Stimulated activated CD8-positive, alpha-beta memory T cell treated with anti-CD3 and anti-CD28 coated beads, Interleukin-7, amount 100 ng/mL, for 24 hours (primary cell): ENCODE measurements at places on chromosomes 1 and 21.

DNA sequence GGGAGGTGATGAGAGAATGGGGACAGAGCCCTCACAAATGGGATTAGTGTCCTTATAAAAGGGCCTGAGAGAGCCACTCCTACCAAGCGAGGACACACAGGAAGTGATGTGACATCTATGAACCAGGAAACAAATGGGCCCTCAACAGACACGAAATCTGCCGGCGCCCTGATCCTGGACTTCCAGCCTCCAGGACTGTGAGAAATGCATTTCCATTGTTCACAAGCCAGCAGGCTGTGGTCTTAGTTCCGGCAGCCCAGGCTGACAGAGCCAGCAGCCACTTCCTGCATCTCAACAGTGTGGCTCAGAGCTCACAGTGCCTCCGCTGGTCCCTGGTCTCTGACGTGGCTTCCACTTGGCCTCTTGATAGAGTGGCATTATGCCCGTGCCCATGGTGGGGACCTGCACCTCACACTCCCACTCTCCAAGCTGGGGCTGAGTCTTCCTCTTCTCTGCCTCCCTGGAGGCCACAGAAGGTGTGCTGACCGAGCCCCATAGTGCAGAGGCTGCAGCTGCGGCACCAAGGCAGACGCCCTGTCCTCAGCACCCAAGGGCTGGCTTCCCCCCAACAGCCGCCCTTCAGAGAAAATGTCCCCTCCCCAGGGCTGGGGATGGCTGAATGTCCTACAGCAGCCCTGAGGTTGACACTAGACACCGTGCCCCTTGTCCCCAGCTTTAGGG, 44.9 kb downstream of the ACOT7 start:
- DNase-seq: no peak

DNA sequence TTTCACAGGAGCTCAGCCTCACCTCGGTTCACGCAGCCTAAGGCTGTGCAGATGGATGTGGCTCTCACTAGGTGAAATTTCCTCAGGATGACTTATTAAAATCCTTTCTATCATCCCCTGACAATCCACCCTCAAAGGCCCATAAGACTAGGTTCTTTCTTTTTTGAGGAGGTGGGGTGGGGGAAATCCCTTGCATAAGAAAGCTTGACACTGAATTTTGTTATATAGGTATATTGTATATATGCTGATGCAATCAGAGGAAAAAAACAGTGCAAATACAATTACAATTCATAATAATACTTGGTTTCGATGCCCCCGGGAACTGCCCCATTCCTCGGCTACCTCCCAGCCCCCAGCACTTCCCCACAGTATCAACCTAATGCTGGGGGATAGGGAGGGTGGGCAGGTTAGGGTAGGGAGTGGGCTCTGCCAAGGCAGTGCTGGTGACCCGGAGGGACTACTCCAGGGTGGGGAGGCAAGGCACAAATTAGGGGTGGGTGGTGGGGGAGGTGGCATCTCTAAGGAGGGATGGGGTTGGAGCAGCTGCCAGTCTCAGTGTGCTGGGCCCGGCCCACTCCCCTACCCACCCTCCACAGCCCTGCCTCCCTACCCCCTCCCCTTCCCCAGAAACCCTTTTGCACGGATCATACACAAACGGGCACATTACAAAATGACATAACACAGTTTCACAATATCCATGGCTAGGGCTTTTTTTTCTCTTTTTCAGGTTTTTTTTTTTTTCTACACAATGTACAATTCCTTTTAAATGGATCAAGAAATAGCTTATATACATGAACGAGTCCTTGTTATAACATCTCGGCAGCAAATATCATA, 30.9 kb downstream of the SLC27A3 start:
- no peak for DNase-seq

DNA sequence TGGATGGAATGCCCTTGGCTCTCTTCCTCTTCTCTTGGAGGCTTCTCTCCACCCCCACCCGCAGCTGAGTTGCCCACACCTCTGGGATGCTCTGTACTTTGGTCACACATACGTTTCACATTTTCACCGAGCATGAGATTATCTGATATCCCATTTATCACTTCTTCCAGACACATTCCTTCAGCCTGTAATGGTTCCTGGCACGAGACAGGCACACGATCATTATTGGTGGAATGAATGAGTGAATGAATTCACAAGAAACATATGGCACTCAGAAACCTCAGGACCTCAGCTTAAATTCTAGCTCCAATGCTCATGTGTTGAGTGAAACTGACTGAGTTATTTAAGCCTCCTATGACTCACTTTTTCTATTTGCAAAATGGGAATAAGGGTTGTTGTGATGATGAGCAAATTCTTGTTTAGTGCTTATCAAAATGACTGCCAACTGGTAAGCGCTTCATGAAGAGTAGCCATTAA, 242.7 kb upstream of the JUN start:
- no peak for DNase-seq

DNA sequence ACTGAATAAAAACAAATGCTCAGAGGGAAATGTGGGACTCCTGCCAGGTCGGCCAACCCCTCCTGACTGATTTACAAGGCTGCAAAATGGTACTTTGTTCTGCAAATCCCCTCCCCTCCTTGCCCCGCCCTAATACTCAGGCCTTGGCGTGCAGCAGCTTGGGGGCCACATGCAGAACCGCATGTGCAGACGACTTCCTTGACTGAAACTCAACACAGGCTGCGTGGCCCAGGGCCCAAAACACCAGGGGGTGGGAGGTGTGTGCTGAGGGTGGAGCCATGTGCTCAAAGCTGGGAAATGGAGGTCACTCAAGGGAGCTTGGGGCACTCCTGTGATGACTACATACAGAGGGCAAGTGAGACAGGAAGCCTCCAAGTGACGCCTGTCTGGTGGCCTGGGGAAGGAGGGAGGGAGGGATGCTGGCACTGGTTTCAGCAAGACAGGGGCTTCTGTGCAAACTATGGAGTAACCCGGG, 87.2 kb downstream of the MRPL37 start:
- DNase-seq: peak; percentile 25

DNA sequence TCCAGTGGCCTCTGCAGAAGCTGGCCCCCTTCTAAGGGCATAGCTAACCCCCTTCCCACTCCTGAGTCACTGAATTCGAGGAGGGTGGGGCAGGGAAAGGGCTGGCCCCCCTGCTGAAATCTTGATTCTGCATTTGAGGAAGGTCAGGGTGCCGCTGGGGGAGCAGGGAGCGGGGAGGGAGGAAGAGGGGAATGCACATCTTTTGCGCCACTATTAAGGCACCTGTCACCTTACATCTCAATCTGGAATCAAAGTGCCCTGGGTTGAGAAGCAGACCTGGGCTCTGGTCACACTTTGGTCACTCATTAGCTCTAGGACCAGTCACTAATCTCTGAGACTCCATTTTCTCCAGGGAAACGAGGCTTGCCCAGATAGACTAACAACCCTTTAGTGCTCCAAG, 62.0 kb downstream of the TOR1AIP2 start:
- DNase-seq: no peak

GRCh38 chr1:218743861-218744505, 398.8 kb downstream of the TGFB2 start:
- no peak for DNase-seq

DNA sequence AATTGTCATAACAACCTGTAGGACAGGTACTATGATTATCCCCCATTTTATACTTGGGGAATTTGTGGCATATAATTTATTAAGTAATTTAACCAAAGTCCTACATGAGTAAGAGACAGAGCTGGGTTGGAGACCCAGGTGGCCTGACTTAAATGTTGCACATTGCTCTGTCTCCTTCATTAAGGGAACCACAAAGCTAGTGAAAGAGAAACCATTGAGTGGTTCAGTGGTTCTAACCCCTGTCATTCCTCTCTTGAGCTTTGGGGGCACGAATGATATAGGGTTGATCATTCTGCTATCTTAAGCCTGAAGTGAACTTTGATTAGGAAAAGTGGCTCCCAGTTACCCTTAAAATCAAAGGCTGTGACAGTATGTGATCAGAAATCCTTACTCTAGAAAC, 5.3 kb upstream of the MAP3K7CL start:
- no peak for DNase-seq

- no peak for DNase-seq
Measured at GRCh38 chr1:33032126-33032869, 4.4 kb downstream of the AK2 start.

DNA sequence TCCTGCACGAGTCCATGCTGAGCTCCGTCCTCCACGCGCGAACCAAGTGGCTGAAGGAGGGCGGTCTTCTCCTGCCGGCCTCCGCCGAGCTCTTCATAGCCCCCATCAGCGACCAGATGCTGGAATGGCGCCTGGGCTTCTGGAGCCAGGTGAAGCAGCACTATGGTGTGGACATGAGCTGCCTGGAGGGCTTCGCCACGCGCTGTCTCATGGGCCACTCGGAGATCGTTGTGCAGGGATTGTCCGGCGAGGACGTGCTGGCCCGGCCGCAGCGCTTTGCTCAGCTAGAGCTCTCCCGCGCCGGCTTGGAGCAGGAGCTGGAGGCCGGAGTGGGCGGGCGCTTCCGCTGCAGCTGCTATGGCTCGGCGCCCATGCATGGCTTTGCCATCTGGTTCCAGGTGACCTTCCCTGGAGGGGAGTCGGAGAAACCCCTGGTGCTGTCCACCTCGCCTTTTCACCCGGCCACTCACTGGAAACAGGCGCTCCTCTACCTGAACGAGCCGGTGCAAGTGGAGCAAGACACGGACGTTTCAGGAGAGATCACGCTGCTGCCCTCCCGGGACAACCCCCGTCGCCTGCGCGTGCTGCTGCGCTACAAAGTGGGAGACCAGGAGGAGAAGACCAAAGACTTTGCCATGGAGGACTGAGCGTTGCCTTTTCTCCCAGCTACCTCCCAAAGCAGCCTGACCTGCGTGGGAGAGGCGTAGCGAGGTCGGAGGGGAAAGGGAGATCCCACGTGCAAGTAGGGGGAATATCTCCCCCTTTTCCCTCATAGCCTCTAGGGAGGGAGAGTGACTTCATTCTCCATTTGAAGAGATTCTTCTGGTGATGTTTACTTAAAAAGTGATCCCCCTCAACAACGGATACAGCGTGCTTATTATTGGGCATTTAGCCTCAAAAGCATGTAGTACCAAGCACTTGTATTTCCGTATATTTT, 991 bp downstream of the PRMT6 start:
- DNase-seq: no peak

DNA sequence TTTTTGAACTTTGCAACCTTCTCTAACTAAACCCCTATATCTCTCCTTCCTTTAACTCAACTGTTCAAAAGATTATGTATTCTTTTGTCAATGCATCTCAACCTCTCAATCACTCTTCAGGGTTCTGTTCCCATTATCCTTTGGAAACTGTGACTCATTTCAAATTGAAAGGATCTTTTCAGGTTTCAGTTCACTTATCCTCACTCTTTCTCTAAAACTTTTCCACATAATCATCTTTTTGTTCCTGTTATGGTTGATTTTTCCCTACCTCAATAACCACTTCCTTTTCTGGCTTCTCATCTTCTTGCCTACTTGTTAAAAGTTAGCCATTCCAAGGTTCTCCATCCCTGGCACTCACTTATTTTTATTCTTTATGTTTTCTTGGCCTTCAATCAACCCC, 56.2 kb upstream of the NUF2 start:
- DNase-seq: no peak

- DNase-seq: no peak
Measured at GRCh38 chr1:17851056-17851455, 95.9 kb downstream of the ACTL8 start.

DNA sequence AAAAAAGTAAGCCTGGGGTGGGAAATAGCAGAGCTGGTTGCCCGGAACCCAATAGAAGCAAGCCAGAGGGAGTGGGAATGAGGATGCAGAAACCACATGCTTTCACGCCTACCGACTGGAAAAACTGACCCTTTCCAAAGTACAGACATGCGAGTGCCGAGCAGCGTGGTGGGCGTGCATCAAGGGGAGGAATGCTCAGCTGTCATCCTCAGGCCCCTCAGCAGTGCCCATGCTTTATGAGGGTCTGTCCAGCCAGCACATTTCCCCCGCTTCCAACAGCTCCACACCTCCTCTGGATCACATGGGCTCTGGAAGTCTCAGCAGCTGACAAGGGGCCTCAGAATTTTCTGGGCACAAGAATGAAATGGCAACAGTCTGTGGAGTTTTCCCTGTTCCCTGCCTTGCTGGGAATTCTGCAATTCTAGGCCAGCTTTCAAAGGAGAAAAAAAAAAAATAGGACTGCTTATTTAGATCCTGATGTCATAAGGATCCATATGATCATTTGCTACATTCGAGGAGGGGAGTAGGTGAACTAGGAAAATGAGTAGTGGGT, 19.1 kb upstream of the IKBKE start:
- no peak for DNase-seq
